Stimulated activated CD8-positive, alpha-beta memory T cell treated with anti-CD3 and anti-CD28 coated beads, Interleukin-4, amount 100 ng/mL, for 1 hour (primary cell): ENCODE measurements at places on chromosomes 13 and 19.
A peak's percentile ranks its signal among the peaks of the same experiment; 100 is the strongest.

DNA sequence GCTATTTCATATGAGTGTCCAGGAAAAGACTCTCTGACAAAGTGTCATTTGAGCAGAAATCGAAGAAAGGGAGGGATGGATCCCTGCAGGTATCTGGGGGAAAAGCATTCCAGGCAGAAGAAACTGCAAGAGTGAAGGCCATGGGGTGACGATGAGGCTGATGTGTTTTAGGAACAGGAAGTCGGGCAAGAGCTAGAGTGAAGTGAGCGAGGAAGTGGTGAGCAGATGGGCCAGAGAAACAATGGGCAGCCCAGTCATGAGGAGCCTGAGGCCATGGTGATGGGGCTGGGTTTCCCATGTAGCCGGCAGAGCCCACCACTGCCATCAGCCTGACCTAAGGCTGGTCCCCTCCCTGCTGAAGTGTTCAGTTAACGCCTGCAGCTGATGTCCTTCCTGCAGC lies 150.2 kb downstream of the TNFSF13B start:
- no peak for DNase-seq

- DNase-seq: no peak
Observed at GRCh38 chr19:49892716-49893115, 4.0 kb downstream of the IL4I1 start.

- no peak for DNase-seq
Observed at GRCh38 chr13:39892721-39893685, 237.5 kb downstream of the COG6 start.

DNA sequence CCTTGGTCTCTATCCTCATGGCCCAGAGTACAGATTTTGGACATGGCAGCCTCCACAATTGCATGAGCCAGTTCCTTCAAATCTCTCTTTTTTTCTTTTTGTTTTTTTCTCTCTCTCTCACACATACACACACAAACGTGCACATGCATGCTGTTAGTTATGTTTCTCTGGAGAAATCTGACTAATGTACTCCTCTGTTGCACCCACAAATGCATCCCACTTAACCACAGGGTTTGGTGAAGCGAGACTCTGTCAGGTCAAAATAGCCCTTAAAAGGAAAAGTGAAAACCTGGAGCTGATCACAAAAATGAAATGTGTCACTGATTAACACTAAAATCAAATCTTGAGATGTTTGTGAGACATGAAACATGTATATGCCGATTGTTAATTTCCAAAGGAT lies 374.6 kb upstream of the ARGLU1 start:
- DNase-seq: no peak

GRCh38 chr19:4914736-4915501 lies 5.6 kb downstream of the UHRF1 start:
- DNase-seq: peak; percentile 68

DNA sequence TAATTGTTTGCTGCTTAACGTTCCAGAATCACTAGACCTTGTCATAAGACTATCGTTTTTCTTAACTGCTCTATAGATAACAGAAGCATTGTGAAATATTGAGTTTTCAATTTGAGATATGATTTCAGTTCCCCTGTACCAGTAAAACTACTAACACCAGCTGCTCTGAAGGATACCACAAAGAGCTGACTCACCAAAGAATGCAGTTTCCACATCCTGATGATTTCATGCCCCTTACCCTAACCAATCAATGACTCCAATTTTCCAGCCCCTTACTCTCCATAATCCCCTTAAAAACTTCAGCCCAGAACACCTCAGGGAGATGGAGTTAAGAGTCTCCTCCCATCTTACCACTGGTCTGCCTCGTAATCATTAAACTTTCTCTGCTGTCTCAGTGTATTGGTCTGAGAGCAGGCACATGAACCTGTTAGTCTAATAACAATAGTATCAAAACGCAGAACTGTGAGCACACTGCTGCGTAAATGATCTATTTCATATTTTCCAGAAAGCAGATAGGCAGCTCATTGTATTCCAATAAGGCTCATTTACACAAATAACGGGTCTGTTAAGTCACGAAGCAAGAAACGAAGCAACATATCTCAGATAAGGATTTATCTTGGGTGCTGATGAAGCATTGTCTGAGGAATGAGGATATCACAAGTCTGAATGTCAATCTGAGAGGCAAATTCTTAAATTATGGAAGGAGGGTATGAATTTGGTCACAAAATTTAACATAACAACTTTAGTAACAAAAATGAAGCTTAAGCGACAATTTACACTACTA lies 14.1 kb upstream of the CCNA1 start:
- DNase-seq: no peak

DNA sequence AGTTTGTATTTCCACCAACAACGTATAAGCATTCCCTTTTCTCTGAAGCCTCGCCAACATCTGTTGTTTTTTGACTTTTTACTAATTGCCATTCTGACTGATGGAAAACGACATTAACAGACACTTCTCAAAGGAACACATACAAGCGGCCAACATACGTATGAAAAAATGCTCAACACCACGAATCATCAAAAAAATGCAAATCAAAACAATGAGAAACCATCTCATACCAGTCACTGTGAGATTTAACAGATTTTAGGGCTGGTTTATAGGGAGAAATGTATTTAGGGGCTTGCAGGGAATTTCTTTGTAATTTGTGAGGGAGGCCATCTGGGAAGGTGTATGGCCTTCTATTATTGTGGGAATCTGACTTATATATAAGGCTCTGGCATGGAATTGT lies 2.8 kb upstream of the DZIP1 start:
- DNase-seq: no peak

- DNase-seq: no peak
Observed at GRCh38 chr13:44373247-44373600, 400 bp upstream of the SERP2 start.
